ENCODE measurements at places on chromosomes 6 and 20. TPM values are rescaled to one million over a fixed set of nuclear protein-coding genes. Genes with fewer than 3 reads are reported as not detected.
A peak's percentile ranks its signal among the peaks of the same experiment; 100 is the strongest.

PACSIN1 gene
- not detected for total RNA-seq

DNA sequence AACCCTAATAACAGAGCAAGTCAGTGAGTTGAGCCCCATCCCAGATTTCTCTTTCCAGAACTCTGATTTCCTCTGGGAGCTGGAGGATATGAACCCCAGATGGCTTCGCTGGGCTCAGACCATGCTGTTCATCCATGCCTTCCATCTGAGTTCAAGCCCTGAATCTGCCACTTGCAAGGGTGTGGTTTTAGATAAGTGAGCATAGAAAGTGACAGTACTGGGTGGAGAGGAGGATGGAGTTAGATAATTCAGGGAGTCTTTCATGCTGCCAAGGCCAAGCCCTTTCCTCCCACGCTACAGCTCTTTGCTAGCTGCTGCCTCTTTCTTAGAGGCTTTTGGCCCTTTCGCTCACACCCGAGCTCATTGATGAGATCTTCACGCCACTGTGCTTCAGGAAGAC, 57.2 kb upstream of the MAFB start:
- DNase-seq: no peak

PPP1R3G gene
- total RNA-seq: 2.0 TPM

MYLIP gene
- total RNA-seq: 8.3 TPM

PRR18 gene
- total RNA-seq: not detected

CASS4 gene
- total RNA-seq: 2.5 TPM

FAM162B gene
- total RNA-seq: not detected

DNA sequence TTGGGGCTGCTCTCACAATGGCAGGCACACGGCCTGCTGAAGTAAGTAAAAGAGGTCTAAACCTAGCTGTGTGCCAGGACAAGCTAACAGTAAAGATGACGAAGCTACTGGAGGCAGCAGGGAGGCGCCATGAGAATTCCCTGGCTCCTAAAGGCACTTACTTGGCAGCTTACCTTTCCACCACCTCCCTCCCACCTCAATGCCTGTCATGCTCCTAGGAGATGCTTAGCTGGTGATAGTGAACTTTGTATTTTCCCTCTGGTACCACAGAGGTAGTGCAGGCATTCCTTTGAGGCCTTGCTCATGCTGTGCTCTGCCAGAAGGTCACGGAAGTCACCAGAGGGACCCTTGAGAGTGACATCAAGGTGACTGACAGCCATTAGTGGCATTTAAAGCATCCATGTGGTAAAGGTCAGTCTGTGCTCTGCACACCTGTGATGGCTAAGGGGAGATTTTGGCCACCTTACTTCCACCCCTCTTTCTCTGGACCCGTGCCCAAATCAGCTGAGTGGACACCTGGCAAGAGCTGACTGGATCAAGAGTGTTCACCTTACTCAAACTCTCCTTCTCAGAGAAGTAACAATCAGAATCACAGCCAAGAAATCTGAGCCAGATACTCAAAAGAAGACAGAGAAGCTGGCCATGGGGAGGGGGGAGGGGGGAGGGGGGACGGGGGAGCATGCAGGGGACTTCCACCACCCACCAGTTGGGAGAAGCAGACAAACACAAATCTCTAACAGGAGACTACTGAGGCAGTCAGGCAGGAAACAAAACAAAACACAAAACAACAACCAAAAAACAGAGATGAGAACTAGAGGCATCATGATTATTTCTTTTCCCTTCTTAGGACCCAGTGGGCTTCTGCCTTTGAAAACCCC, 2.9 kb downstream of the FKBP1A start:
- DNase-seq: no peak

TTBK1 gene
- not detected for total RNA-seq

DNA sequence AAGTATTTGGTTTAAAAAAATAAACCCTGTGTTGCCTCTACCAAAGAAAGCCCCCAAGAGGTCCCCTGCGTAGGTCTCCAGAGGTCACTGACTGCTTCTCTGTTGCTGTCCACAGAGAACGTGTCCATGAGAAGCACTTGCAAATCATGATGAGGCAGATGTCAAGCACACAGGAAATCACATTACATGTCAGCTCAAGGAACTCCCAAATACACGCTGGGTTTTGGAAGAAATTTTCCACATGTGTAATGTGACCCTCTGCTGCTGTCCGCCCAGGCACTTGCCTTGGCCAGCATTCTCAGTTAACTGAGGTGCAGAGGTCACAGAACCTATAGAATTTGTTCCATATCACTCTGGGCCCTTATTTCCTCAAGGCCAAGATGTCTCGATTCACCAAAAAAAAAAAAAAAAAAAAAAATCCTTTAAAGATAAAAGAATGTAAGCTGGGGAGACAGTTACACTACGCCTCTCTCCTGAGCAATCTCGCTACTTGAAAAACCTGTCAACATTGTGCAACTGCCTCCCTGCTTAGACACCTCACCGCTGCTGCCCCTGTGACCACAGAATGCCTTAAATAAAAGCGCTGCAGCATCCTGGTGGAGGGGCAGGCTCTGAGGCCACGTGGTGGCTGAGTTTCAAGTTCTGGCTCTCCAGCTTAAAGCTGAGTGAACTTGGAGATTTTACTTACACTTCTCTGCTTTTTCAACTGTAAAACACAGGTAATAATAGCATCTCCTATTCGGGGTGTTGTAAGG, 42.3 kb downstream of the SLC22A23 start:
- no peak for DNase-seq

- DNase-seq: no peak
Measured at GRCh38 chr20:50251383-50251748, 60.7 kb downstream of the CEBPB start.

DNA sequence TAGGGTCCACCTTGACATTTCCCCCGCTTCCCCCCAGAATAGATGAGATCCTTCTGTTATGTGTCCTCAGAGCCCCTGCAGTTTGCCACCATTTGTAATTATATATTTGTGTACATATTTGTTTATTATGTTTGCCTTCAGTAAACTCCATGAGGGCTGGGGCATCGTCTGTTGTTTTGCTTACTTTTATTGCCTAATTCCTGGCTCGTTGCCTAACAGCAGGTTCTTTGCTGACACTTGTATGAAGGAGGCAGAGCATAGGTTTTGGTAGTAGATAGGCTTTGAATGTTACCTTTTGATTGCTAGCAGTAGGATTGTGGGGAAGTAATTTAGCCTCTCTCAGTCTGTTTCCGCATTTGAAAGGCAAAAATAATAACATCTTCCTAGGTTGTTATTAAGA, 9.9 kb downstream of the MAP3K4 start:
- DNase-seq: no peak

GRCh38 chr6:43278524-43279078, 19.5 kb upstream of the SLC22A7 start:
- no peak for DNase-seq

- DNase-seq: peak; percentile 72
Measured at GRCh38 chr6:18585032-18585573, 198.0 kb downstream of the RNF144B start.

TRIM31 gene
- total RNA-seq: not detected

FKBP1C gene
- total RNA-seq: 1.7 TPM

DNA sequence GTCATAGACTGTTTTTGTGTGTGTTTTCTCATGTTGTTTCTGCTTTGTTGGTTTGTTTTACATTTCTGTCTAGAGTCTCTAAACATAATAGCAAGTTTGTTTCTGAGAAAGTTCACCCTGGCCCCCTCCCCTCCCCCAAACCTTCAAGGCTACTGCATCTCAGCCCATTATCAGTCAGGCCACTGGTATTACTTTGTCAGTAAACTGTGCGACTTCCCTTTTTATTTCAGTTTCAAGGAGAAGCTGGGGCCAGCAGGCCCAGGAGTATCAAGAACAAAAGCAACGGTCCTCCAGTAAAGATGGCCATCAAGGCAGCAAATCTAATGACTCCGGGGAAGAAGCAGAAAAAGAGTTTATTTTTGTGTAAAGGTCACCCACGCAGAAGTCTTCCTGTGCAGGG, 32.8 kb upstream of the SCGN start:
- DNase-seq: no peak

RPN2 gene
- total RNA-seq: 744 TPM

ERGIC3 gene
- total RNA-seq: 570 TPM

GRCh38 chr6:111591370-111591900, 14.2 kb downstream of the TRAF3IP2 start:
- peak; percentile 99 for DNase-seq

DNA sequence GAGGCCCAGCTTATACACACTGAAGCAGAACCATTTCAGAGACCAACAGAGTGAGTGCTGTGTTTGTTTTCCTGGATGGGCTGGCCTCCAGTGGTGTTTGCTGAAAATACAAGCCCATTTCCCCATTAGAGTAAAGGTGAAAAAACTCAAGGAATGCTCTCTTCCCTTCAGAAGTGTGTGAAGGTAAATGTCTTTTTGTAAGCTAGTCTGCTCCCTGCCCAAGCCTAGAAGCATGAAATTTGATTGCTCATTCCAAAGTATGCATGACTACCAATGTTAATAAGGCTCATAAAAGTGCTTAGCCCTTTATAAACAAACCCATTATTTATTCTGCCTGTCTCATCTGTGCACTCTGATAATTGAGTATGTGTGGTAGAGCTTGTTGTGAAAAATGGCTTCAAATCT, 59.1 kb downstream of the ADGRF1 start:
- DNase-seq: peak; percentile 60

- no peak for DNase-seq
Measured at GRCh38 chr6:157263881-157264397, 59.4 kb downstream of the TMEM242 start.

All from RPMI7951 (cell line).